Esophagus muscularis mucosa (tissue), 4 donors: ENCODE measurements at places on chromosomes 5 and 9. TPM values are rescaled to one million over a fixed set of nuclear protein-coding genes. Genes with fewer than 3 reads are reported as not detected.

- no peak for DNase-seq
These were observed 299.6 kb downstream of the EPB41L4A start for GRCh38 chr5:112119508-112119907.

DNA sequence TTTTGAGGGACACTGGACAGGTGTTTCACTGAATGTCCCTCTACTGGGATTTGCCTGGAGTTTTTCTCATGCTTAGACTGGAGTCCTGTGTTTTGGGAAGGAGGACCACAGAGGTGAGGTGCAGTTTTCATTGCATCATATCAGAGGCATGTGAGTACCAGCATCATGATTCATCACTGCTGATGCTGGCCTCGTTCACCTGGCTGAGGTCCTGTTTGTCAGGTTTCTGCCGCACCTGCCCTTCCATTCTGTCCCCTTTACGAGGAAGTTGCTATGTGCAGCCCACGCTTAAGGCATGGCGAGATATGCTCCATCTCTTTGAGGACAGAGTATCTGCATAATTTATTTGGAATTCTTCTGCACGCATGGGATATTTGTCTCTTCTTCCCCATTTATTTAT lies 162.1 kb downstream of the TENT4A start:
- DNase-seq = peak; percentile 83

- no peak for DNase-seq
These were observed 64.6 kb upstream of the CAST start for GRCh38 chr5:96597438-96598020.

The HTR4 gene
- not detected for total RNA-seq

DNA sequence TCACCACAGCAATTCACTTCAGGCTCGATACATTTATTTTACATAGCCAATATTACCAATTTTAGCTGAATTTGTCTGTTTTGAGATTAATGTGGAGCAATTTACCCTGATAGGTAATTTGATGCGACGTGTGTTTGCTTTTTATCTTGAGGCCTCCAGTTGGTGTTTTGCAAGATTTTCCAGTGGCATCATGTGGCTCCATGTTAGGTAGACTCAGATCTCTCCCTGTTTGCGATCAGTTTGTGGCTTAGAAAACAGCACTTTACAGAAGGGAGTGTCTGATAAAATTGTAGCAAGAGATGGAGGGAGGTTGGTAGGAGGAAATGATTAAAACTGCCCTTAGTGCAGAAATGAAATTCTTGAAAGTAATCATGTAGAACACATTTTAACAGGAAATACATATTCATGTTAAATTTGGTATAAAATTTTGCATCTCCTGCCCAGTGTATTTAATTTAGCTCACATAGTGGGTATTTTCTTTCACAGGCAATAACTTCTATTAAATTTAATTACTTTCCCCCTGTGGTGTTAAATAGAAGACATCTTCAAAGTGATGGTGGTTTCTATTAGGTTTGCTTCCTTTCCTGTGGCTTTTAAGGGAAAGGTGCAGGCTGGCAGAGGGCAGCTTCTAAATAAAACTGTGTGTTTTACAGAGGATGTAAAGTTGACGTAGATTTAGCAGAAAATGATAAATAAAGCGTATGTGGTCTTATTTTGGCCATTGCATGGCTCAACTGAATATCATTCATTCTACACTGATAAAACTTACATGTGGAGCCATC lies 135.8 kb downstream of the KDM4C start:
- DNase-seq = no peak

The FCN1 gene
- total RNA-seq = 1.3 TPM

The C9 gene
- not detected for total RNA-seq

GRCh38 chr9:131656356-131657036 lies 83.4 kb downstream of the RAPGEF1 start:
- peak; percentile 94 for DNase-seq

- peak; percentile 90 for DNase-seq
These were observed 202.1 kb downstream of the SNX18 start for GRCh38 chr5:54719384-54720283.

The INSL4 gene
- not detected for total RNA-seq

GRCh38 chr5:19986031-19986619 lies 1.9 kb downstream of the CDH18 start:
- no peak for DNase-seq

GRCh38 chr5:151288180-151288579 lies 15.4 kb downstream of the SLC36A3 start:
- no peak for DNase-seq

The GFI1B gene
- total RNA-seq = not detected

- DNase-seq = no peak
These were observed 94.3 kb downstream of the DAP start for GRCh38 chr5:10666531-10667299.

GRCh38 chr5:176816043-176816745 lies 5.8 kb downstream of the UNC5A start:
- DNase-seq = no peak

- DNase-seq = no peak
These were observed 128.9 kb upstream of the TARS1 start for GRCh38 chr5:33311893-33312292.

DNA sequence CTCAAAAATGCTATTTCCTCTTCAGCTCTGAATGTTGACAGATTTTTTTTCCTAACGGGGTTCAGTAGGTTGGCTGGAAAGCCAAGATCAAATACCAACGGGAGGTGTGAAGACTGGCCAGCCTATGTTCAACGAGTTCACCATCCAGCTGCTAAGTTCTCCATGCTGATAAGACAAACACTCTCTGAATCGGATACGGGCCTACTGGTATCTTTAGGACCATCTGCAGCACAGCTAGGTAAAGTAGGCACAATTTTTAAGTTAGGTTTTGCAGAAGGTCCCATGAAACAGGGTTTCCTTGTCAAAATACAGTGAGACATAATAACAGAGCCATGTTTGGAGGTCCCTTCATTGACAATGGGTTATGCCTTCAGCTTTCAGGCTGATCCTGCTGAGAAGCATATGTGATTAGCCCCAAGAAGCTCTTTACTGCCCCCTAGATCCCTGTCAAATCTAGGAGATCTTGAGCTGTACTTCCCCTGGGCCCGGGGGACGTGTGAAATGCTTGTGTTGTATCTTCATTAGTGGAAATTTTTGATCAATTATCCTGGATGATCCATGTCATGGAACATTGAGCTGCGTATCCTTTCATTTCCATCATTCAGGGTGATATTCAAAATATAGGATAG lies 60.6 kb downstream of the PGM5 start:
- peak; percentile 45 for DNase-seq

DNA sequence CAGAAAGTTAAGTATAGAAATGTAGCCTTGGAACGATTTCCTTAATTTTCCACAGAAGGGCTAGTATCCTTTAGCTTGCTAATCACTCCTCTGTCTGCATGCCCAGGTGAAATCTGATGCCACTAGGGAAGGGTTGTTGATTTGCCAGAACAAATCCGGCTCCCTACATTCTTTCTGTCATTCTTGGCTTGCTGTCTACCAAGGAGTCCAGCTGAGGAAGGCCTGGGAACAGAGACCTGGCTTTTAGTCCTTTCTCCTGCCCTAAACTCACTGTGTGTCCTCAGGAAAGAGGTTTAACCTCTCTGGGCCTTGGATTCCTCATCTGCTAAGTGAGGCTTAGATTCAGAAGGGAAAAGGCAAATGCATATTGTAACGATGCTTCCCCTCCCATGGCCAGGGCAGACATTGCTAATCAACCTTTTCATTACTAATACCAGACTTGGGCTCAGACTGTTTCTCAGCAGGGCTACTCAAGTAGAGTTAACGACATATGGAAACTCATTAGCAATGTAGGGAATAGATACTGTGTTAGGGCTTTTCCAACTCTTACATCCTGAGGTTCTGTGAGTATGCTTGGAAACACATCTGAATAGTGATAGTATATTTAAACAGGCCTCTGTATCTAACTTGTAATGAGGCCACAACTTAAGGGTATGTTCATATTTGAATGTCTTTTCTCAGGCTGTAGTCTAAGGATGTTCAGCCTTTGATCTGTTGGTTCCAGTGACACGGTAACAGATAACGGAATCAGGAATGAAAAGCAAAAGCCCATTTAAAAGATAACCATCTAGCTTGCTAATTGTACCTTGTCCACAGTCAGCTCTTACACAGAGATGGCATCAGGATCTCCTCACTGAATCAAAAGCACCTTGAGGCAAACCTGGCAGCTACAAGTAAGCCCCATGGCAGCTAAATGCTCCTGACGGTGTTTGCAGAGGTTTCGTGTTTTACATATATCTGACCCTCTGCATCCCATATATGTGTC lies 4.1 kb downstream of the GALNT10 start:
- DNase-seq = no peak

The PLEKHG4B gene
- not detected for total RNA-seq

- no peak for DNase-seq
These were observed 108.7 kb downstream of the CFAP90 start for GRCh38 chr5:7742241-7742656.

The TSSK1B gene
- not detected for total RNA-seq

DNA sequence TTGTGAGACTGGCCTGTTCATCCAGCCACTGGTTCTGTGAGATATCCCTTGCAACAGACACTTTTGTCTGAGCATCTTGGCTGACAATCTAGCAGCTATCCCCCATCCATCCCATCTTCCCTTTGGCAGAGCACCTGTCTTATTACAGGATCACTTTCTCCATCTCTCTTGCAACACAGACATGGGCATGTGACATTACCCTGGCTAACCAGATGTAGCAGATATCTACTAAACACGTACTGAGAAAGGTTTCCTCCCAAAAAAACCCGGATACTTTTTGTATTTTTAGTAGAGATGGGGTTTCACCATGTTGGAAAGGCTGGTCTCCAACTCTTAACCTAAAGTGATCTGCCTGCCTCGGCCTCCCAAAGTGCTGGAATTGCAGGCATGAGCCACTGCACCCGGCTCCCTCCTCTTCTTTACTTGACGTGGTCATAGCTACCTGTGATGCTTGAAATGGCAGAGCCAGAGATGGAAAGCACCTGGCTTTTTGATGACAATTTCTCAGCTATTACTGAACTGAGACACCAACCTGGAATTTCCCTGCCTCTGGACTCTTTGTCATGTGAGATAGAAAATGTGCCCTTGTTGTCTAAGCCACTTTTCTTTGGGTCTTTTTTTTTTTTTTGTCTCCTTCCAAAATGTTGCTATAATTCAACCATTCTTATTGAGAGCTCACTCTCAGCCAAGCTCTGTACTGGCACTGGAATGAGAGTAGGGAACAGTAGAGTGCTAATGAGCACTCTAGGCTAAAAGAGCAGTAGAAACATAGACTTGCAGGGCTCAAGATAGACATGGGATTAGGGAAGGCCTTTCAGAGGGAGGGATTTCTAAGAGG lies 32.6 kb downstream of the FNBP1 start:
- no peak for DNase-seq

- DNase-seq = no peak
These were observed 1571.7 kb upstream of the NUDT12 start for GRCh38 chr5:105134328-105134727.

DNA sequence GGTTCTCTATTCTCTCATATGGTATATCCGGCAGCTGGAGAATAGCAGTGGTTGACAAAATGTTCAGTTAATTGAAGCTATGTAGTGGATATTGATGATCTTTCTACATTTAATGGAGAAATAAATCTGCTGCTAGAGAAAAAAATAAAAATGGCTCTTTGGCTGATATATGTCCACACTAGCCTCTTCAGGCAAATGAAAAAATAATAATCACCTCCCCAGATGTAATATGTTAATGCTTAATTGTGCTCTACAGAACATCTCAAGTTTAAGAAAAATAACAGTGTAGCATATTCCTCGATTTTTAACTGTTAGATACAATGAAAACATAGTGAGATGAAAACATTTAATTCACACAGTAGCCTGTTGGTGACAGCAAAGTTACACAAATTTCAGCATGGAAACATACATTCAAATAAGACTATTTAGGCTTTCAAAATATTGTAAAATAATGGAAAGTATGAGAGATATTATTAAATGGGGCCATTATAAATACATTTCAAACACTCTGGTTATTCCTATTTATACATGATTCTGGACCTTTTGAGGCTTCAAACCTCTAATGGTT lies 543.0 kb downstream of the MAT2B start:
- no peak for DNase-seq

The CCDC183 gene
- 2.1 TPM for total RNA-seq

DNA sequence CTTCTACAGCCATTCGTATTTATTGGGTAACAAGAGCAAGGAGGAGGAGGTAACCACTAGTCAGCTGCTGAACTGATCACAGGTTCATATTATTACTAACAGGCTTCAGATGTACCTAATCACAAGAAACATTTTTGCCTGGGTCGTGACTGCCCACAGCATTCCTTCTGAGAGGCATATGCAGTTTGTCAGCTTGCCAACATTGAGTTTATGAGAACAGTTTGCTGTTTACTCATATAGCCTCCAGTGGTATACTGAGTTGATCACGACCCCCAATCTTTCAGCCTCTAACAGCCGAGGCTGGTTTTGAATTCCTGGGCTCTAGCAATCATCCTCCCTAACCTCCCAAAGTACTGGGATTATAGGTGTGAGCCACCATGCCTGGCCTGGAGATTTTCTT lies 693.6 kb downstream of the TLE1 start:
- DNase-seq = no peak

The ICE1 gene
- 27.6 TPM for total RNA-seq

The DIRAS2 gene
- total RNA-seq = not detected

DNA sequence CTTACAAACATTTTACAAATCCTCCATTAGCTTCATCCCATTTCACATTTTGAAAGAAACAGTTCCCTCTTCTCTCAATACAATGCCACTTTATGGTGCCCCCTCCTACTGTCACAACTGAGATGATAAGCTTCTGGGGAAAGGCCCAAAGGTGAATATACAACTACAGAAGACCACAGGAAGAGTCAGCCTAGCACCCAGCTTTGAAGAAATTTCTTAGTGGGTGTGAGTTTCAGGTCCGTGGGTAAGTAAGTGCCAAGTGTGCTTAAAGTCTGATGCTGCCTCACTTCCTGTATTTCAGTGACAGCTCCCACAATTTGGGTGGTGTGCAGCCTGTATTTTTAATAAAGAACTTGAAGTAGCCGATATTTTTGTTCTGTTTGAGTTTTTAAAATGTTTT lies 68.1 kb downstream of the ARHGEF28 start:
- no peak for DNase-seq

The AIF1L gene
- 24.8 TPM for total RNA-seq

The PCDHGB5 gene
- total RNA-seq = 8.7 TPM

DNA sequence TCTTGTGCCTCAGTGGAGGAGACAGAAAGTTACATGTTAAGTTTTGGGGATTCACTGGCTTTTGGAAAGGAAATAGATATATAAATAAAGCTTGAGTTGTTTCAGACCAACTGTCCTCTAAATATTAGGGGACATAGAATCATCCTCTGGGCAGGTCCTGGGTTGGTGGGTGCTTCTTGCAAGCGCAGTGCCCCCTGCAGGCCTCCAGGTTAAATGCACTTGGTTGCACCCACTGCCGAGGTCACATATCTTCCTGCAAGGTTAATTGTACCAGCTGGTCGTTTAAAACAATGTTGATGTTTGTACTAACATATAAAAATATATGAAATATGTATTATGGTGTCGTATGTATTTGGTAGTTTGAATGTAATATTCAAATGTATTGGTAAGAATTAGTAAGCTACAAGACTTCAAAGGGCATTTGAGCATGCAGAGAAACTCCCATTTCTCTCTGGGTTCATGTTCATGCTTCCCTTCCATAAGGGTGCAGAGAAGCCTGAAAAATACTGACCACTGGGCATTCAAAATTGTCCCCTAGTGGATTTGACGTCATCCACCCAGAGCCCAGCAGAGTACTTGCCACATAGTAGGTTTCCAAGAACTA lies 87.0 kb downstream of the ZNF618 start:
- no peak for DNase-seq

The PIP5K1B gene
- 1.0 TPM for total RNA-seq

GRCh38 chr9:127850286-127850830 lies 4.1 kb downstream of the ENG start:
- DNase-seq = no peak

The CAMSAP1 gene
- total RNA-seq = 21.2 TPM

The TAF11L10 gene
- total RNA-seq = not detected

The PLPP7 gene
- total RNA-seq = 22.5 TPM

The RAD23B gene
- 64.4 TPM for total RNA-seq

GRCh38 chr9:89252651-89253267 lies 58.2 kb upstream of the CKS2 start:
- no peak for DNase-seq
